ENCODE measurements at places on chromosomes 11 and 22. TPM values are rescaled to one million over a fixed set of nuclear protein-coding genes. Genes with fewer than 3 reads are reported as not detected.

Gene ZNF408
- total RNA-seq = 6.2 TPM

Gene ELFN2
- total RNA-seq = 0.04 TPM

DNA sequence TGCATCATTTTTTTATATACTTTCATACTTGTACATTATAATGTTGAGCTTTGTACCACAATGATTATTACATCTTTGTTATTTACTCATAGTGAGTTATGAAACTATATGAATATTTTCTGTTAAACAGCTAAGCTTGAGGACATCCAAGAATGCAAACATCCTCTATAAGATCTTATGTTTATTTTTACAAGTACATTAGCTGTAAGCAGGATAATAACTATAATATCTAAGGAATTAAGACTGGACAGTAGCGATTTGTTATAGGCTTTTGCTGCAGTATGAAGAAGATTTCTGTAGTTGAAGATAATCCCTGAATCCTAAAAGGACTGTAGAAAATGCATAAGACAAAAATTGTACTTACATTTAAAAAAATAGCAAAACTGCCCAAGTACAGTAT is 176.0 kb downstream of the METTL15 start:
- DNase-seq = no peak

Gene GSC2
- total RNA-seq = not detected

Gene SF3A1
- total RNA-seq = 18.7 TPM

Gene GDPD4
- total RNA-seq = not detected

GRCh38 chr11:2770761-2771301 is 71.0 kb upstream of the KCNQ1OT1 start:
- no peak for DNase-seq

Data from pulmonary artery endothelial cell (primary cell).